ENCODE measurements at places on chromosomes 12 and 14.
A peak's percentile ranks its signal among the peaks of the same experiment; 100 is the strongest.

- DNase-seq: peak; percentile 35
Observed at GRCh38 chr12:122888232-122888752, 7.6 kb downstream of the VPS37B start.

DNA sequence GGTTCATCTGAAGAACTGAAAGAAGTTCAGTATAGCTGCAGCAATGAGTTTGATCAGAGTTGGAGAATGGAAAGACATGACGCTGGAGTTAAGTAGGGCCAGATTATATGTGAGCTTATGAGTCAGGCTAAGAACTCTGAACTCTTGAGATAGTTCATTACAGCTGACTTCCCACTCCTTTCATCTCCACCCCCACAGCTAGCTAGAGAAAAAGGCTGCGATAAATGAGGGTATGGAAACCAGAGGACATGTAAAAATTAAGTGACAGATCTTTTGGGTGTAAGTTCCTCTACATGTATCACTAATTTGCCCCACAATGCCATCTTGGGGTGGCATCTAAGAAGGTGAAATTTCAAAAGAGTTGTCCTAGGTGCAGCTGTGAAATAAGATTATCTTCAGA is 28.6 kb downstream of the PYM1 start:
- DNase-seq: no peak

- no peak for DNase-seq
Observed at GRCh38 chr12:46573347-46573658, 200.7 kb upstream of the SLC38A2 start.

DNA sequence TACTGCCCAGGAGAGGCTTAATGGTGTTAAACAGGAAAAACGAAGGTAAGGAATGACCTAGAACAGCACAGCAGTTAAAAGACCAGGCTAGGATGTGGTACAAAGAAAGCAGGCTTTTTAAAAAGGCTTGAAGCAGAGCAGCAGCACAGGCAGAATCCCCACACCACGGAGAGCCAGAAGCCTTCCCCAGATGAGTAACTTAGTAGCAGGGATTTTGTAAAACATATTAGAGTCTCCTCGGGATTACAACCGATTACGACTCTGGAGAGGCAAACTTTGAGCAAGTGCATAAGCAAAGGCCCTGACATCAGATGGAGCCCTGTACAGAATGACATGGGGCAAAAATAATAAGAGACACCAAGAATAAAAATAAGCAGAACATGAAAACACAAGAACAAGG is 37.1 kb upstream of the DHRS4 start:
- DNase-seq: no peak

DNA sequence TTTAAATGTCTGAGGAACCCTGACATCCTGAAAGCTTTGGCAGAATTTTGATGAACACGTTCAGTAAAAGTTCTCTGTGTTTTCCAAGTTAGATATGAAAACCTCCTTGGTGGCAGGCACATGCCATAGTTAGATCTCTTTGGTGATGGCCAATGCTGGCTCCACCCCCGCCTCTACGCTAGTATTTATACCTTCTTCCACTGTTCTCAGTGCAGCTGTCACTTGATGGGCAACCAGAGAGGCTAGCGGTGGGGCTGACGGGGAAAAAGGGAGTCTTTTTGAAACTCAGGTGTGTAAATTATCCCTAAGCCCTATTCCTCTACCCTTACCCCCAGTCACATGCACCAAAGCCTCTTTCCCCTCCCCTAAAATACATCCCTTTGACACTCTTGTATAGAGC is 32.1 kb downstream of the PPP1R36 start:
- no peak for DNase-seq

- DNase-seq: no peak
Observed at GRCh38 chr12:4819654-4820053, 90.1 kb upstream of the KCNA1 start.

DNA sequence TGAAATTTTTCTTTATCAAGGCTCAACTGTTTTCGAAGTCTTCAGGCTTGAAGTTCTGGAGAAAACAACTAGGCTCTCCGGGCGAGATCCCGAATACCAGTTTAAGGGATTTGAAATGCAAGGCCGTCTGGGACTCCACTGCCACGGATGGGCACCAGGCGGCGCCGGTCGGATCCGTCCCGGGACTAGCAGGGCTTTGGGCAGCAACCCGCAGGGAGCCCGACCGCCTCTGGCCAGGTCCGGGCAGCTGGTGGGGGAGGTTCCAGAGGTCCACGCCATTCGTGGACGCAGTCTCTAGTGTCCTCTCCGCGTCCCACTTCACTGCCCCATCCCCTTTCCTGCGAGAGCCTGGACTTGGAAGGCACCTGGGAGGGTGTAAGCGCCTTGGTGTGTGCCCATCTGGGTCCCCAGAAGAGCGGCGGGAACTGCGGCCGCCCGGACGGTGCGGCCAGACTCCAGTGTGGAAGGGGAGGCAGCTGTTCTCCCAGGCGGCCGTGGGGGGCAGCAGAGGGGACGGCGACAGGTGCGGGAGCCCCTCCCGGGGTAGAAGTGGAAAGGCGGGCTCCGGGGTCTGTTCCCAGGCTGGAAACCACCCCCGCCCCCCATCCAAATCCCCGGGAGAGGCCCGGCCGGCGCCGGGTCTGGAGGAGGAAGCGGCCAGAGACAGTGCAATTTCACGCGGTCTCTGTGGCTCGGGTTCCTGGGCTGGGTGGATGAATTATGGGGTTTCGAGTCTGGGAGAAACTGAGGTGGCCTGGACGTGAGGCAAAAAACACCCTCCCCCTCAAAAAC is 838 bp upstream of the ERBB3 start:
- DNase-seq: no peak

DNA sequence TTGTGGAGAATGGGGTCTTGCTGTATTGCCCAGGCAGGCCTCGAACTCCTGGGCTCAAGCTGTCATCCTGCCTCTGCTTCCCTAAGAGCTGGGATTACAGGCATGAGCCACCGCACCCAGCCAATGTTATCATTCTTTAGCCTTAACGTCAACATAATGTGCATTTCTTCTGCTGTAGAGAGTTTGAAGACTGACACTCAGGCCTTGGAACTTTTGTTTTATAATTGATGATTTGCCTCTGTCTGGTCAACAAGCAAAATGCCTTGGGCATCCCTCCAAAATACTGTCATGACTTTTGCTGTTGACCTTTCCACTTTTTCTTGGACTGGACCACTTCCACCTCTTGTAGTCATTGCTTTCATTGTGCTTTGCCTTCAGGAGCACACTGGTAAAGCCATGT is 29.0 kb downstream of the FAM234B start:
- DNase-seq: no peak

- DNase-seq: no peak
Observed at GRCh38 chr14:35252451-35252868, 39.7 kb upstream of the PSMA6 start.

DNA sequence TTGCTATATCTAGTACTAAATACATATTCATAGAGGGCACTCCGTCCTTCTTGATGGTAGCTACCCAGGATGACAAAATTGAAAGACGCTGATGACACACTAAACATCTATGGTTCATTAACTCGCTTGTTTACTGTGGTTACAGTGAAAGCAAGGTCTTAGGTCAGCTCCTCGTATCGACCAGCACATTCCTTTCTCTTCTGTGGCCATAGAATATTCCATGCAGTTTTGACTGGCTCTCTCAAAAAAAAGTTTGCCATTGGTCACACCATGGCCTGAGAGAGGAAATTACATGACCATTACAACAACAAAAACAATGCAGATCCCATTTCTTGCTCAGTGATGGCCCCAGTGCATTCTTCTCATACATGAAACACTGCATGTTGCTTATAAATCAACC is 411.4 kb upstream of the SOX5 start:
- DNase-seq: no peak

DNA sequence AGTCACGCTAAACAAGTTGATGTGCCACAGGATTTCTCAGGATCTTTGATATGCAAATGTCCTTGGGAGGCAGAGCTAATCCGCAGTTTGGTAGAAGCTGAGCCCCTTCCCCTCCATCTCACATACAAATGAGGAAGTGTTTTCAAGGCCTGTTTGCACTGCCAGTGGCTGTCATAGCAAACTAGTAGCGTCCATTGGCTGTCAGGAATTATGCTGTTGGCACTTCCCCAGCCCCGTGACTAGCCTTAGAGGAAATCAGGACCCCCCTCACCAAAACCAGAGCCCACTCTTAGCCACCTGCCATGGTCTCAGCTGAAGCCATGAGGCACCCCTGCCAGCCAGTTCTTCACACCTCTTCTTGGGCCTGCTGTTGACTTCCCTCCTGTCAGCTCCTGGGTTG is 253.9 kb downstream of the CACNA1C start:
- DNase-seq: no peak

GRCh38 chr14:104579507-104579906 is at the start of gene C14orf180:
Gene C14orf180 (plus strand): TSS chr14:104579764. CDS start chr14:104586431, 6,667 bp downstream.
- no peak for DNase-seq

DNA sequence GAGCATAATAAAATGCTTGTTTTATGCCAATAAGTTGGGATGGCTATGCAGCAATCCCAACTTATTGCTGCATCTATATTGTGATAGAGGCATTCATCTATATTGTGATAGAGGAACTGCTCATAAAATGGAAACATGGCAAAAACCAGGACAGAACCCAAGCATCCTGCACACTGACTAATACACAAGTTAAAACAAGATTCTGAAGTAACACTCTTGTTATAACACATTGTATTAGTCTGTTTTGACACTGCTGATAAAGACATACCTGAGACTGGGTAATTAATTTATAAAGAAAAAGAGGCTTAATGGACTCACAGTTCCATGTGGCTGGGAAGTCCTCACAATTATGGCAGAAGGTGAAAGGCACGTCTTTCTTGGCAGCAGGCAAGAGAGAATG is 36.8 kb downstream of the KCNK10 start:
- DNase-seq: no peak

DNA sequence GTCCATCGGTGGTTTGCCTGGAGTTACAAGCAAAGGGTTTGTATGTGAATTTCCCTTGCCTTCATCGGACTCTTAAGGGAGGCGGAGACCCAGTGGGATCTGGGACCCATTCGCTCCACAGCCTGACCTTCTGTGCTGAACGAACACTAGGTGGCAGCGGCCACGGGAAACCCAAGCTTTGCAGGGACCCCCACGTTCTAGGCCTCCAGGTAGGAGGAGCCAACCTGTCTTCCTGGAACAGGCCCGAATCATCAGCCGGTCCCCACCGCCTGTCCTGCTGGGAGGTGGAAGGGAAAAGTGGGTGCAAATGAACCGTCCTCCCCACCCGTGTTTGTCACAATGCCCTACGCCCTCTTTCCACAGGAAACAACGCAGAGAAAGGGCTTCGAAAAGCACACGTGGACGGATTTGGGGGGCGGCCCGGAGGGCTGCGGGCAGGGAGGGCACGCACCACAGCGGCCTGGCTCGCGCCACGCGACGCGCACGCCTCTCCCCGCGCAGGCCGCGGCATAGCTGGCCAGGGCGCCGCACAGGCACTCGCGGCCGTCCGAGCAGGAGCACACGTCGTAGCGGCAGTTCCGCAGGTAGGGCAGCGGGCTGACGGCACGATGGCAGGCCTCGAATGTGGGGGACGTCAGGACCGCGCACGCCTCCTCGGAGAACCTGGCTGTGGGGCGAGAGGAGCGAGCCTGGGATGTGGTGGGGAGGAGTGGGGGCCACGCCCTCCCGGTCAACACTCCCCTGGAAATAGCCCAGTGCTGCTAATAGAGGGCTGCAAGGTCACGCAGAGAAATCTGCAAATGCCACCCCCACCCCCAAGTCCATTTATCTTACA is 67.8 kb downstream of the VWF start:
- no peak for DNase-seq
